Sciatic nerve (tissue), 2 donors: ENCODE measurements at places on chromosomes 4 and X.

- no peak for DNase-seq
Observed at GRCh38 chr4:53684136-53685130, 93.1 kb upstream of the LNX1 start.

- DNase-seq, result no peak
Observed at GRCh38 chr4:5823542-5824211, 69.2 kb downstream of the CRMP1 start.

DNA sequence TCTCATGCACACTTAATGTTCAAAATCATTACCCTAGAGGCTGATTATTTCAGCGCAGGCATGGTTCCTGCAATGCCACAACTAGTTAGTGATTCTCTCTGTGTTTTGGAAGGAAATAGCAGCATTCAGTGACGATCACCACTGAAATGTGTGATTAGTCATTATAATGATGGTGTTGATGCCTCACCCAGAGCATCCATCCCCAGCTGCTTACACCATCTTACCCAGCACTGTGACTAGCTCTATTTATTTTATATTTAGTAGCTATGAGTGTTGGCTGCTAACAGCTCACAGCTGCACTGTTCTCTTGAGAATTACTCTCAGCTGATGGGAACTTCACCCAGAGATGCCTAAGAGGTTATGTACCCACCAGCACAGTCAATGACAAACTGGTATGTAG, 60.5 kb upstream of the TSPAN7 start:
- DNase-seq, result no peak

DNA sequence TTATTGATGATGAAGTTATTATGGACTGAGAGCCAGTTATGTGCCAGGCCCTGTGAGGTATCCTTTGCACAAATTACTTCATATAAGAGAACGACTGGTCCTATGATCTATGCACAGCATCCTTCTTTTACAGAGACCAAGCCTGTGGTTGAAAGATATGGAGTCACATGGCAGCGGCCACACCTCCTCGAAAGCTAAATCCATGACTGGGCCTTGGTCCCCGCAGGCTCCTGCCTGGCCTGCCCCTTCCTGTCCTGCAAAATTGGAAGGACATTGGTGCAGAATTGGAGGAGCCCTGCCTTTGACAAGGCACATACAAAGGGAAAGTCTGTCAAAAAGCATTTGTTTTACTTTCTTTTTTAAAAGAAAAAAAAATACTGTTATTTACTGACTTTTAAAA, 18.3 kb downstream of the SORBS2 start:
- DNase-seq, result no peak

DNA sequence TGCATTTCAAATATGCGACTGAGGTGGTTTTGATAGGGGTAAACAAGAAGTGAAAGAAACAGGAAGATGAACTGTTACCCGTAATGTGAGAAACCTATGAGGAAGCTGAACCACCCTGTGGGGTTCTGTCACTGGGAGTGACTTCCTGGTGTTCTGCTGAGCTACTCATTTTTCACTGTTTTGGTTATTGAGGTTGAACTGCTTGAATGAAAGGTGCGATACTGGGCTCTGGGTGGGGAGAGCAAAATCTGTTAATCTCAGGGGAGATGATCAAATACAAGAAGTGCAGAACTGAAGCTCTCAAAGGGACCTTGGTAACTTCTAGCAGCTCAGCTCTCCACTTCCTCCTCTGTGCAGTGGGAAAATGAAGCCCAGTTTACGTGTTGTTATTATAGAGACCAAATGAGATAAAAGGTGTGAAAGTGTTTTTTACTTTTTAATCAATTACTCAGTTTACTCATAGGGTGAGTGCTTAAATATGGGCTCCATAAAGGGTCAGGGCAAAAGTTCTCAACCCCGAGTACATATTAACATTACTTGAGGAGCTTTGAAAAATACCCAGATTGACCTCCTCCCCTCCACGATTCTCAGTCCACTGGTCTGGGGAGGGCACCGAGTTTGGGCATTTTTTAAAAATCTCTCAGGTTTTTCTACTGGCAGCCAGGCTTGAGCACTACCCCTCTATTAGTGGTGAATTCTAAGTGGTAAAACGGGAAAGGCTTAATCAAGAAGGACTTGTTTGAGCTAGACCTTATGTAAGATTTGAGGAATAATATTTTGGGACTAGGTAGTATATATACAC, 66.7 kb downstream of the COQ2 start:
- no peak for DNase-seq
